ENCODE measurements at places on chromosomes 2 and 18. TPM values are rescaled to one million over a fixed set of nuclear protein-coding genes. Genes with fewer than 3 reads are reported as not detected.

Gene RSAD2
- 6.9 TPM for total RNA-seq

GRCh38 chr2:44360749-44361329, 455 bp downstream of the PREPL start:
- no peak for DNase-seq

DNA sequence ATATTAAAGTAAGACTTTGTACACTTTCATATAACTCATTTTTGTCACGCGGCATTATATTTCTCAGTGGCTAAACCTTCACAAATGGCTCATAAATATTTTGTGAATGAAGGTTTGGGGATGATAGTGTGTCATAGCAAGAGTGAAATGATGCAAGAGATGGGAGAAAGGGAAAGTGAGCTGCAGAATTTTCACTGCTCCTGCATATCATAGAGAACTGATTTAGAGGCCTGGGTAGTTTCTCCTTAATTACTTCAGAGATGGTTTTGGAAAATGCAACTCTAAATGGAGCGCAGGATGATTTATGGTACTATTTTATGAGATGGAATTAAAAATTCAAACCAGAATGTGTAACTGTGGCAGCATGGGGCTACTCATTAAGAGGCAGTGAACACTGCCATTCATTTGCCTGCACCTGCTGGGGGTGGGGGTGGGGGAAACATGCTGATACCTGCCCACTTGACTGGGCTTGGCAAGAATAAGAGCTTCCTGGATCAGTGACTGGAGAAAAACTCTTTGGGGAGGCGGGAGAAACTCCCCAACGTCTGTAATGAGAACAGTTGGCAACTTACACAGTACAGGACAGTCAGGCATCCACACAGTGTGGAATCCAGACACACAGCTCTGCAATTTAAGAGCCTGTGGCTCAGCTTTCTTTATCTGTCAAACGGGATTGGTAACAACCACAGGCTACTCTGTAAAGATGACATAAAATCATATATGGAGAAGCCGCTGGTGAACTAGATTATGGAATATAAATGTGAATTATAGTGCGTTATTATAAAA, 941.9 kb downstream of the SLC4A3 start:
- no peak for DNase-seq

- no peak for DNase-seq
Observed at GRCh38 chr2:55887351-55887750, 36.2 kb downstream of the EFEMP1 start.

- no peak for DNase-seq
Observed at GRCh38 chr2:10246831-10247230, 55.9 kb upstream of the HPCAL1 start.

- DNase-seq: no peak
Observed at GRCh38 chr2:197158591-197159550, 151.7 kb downstream of the ANKRD44 start.

DNA sequence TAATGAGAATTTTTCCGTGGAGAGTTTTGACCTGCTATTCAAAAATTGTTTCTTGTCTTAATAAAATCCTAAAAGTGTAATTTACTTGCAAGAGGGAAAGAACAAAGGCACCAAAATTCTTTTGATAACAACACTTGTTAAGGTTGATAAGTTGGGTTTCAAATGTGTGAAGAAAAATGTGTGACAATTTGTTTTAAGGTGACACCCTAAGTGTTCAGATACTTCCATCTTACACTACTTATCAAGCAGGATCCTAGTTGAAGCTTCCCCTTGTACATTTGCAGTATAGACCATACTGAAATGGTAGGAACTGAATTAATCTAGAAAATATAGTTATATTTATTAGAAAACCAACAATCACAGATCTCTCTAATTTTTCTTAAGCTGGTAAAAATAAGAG, 204.6 kb downstream of the ARHGAP15 start:
- no peak for DNase-seq

DNA sequence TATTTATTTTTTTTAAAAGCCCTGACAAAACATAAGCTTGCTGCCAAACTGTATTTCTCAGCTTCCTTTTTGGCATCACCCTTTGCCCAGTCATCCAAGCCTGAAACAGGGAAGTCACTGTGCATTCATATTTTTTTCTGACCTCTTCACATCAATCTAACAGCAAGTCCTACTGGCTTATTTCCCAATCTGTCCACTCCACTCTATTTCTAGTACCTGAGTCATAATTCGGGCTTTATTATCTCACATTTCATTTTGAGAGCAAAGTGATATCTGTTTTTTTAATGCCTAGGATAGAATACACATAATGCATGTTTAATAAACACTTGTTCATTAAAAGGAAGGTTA, 5.1 kb downstream of the HNMT start:
- no peak for DNase-seq

DNA sequence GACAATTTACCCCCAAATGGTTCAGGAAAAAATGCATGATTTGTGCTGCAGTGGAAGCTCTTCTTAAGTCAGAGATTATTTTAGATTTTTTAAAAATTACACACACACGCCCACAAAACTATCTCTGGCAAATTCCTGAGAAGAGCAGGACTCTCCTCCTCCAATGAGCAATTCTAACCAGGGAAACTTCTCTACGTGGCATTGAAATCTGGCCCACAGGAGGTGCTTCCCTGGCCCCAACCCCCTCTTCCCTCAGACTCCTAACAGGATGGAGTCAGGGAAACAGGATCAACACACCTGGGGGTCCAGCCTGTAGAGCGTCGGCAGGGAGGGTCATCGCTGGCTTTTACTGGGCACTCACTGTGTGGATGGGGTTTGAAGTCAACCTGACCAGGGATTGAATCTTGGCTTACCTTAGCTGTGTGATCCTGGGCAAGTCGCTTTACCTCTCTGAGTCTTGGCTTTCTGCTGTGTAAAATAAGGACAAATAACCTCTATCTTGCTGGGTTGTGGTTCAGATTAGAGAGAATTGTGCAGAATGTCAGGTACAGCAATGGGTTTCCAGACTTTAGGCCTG, 65.4 kb upstream of the ASAP2 start:
- no peak for DNase-seq

Gene RBFA
- total RNA-seq: 17.4 TPM

DNA sequence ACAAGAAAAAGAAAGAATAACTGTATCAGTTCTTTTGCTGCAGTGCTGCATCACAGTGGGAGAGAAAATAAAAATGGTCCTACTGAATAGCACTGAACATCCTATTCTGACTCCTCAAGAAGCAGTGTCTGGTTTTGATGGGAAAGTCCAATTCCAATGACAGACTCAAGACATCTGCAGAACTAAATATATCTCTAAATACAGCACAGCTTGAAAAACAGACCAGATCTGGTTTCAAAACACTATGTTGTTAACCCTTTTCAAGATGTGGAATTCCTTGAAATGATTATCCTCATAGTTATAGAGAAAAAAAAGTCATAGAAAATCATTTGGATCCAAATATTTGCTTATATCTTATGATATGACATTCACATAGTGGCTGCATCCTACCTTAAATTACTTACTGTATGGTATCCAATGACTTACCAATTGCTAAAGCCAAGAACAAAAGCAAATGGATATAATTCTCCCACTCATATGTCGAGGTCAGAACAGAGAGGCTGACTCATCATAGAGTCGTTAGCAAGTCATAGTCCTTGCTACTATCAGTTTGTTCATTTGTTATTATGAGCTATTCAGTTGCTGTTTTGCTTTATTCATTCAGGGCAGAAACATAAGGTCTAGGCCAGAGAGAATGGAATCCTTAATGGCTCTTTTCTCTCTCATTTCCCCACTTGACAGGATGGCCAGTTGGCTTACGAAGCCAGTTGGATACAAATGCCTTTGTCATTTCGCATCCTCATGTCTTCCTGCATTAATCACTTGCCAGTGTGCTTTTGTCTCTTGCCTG, 62.5 kb upstream of the ACVR2A start:
- no peak for DNase-seq

DNA sequence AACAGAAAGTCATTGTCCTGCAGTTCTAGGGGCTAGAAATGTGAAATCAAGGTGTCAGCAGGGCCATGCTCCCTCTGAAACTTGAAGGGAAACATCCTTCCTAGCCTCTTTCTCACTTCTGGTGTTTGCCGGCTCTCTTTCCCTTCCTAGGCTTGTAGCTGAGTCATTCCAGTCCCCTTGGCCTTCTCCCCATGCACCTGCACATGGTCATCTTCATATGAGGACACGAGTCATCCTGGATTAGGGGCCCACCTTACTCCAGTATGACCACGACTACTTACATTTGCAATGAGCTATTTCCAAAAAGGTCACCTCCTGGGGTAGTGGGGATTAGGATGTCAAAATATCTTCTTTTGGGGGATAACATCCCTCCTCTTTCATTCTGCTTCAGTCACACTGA, 168.5 kb upstream of the CXCR4 start:
- no peak for DNase-seq

Gene SOX11
- not detected for total RNA-seq

GRCh38 chr2:86016581-86016980, 89.1 kb downstream of the POLR1A start:
- peak; percentile 46 for DNase-seq

GRCh38 chr2:203453858-203454451, 81.1 kb downstream of the RAPH1 start:
- DNase-seq: no peak

- no peak for DNase-seq
Observed at GRCh38 chr2:131155208-131155855, 50.2 kb downstream of the PLEKHB2 start.

DNA sequence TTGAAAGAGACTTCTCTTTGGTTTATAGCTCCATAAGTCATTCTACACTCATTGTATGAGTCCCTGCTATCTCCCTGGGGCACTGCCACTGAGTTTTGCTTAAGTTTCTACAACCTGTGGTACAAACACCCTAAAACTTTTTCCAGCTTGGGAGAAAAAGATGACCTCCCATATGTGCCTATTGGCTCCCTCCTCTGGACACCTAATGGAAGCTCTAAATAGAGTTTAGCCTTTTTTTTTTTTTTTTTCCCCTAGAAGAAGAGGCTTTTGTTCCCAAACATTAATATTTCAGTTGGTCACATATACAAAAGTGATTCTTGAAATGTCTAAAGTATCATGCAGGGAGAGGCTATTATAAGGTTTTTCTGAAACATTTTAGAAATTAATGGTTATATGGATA, 547.2 kb upstream of the TMEFF2 start:
- DNase-seq: no peak

DNA sequence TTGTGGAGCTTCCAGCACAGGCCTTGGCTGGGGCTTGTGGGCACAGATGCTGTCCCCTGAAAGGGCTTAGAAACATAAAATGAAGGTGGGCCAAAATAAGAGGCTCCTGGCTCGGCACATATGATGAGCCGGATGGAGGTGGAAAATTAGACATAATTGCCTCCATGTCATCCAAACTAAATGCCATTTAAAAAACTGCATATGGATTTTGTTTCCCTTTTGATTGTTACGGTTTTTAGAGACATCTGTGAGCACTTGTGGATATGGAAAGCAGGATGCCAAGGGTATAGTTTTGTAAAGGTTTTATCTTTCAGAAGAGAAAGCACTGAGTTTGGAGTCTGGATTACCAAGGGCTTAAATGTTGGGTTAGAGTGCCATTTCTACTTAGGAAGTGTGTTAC, 498.3 kb downstream of the RIT2 start:
- DNase-seq: no peak

- DNase-seq: no peak
Observed at GRCh38 chr2:222827417-222827816, 33.4 kb upstream of the ACSL3 start.

- no peak for DNase-seq
Observed at GRCh38 chr2:10635430-10635829, 54.3 kb downstream of the NOL10 start.

GRCh38 chr2:144559681-144560080, 39.8 kb upstream of the ZEB2 start:
- DNase-seq: no peak

DNA sequence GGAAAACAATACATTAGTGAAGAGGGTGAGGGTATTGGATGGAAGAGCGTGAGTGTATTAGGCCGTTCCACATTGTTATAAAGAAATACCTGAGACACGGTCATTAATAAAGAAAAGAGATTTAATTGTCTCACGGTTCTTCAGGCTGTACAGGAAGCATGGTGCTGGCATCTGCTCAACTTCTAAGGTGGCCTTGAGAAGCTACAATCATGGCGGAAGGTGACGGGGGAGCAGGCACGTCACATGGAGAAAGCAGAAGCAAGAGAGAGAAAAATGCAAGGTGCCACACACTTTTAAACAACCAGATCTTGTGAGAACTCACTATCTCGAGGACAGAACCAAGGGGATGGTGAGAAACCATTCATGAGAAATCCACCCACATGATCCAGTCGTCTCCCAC, 18.2 kb downstream of the HPCAL1 start:
- DNase-seq: peak; percentile 24

DNA sequence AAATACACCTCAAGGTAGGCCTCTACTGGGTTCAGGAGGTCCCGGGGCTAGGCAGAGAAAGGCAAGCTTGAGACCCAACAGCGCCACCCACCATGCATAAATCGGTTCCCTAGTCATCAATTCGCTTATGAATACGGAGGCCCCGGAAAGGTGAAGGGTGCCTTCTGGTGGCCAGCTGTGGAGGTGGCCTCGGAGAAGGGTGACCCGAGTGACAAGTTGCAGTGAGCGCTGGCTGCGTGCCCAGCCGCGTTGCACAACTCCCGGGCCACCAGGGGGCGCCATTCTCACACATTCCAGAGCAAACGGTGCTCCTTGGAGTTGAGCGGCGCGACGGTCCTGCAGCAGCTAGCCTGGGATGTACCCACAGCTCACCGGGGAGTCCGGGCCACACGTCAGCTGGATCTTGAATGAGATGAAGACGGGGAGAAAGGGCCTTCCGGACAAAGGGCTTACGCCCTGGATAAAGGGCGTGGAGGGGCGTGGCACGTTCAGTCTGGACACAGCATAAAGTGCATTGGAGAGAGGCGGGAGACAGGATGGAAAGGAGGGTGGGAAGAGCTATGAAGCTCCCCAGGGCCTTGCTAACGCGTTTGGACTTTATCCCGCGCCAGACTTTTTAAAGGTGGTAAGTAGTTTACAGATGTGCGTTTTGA, 20.4 kb downstream of the TMSB10 start:
- peak; percentile 97 for DNase-seq

DNA sequence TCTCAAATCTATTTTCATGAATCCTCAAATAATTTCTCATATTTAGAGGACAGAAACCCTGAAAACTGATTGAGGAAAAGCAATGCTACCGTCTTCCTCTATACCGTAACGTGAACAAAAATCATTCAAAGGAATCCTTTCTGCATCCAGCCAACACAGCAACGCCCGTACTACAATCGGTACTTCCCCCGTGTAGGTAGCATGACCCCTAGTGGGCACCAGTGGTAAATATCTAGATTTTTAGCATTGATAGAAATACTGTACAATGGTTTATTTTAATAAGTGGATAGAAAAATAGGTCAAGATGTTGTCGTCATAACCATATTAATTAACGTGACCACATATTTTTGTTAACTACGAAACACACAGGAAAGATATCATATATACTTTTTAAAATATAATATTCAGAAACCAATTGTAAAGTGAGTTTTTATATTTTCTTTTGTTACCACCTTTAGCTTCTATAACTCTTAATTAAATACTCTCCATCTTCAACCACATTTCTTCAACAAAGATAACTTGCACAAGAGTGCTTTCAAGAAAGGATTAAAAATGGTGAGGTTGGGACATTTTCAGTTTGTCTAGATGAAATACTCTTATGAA, 194.1 kb downstream of the SS18 start:
- no peak for DNase-seq

- DNase-seq: no peak
Observed at GRCh38 chr2:3847397-3848052, 144.2 kb downstream of the DCDC2C start.

Gene GALNT13
- total RNA-seq: 6.2 TPM

- DNase-seq: no peak
Observed at GRCh38 chr2:219870041-219870440, 242.6 kb downstream of the SLC4A3 start.

Gene ACSL3
- total RNA-seq: 54.6 TPM

GRCh38 chr2:235170536-235171521, 219.0 kb downstream of the SH3BP4 start:
- DNase-seq: no peak

GRCh38 chr2:102359527-102359926, 3.9 kb downstream of the IL18R1 start:
- no peak for DNase-seq
